MCF 10A (cell line): ENCODE measurements at places on chromosomes 6 and 20. TPM values are rescaled to one million over a fixed set of nuclear protein-coding genes. Genes with fewer than 3 reads are reported as not detected.

The HCK gene
- not detected in 2 replicates for total RNA-seq

The SYTL3 gene
- total RNA-seq, result 0.65 and 0.83 TPM in 2 replicates

The SPATS1 gene
- total RNA-seq, result not detected in 2 replicates

The HLA-DOA gene
- not detected in 2 replicates for total RNA-seq

The PDE10A gene
- 0.88 and 1.8 TPM in 2 replicates for total RNA-seq

The PNLDC1 gene
- not detected in 2 replicates for total RNA-seq

The GRM1 gene
- total RNA-seq, result not detected in 2 replicates

The DLK2 gene
- 13.6 and 30.2 TPM in 2 replicates for total RNA-seq

The SLCO4A1 gene
- 23.8 and 27.0 TPM in 2 replicates for total RNA-seq

The TOP1 gene
- total RNA-seq, result 141 and 174 TPM in 2 replicates

The C20orf144 gene
- total RNA-seq, result 0.12 and 0.21 TPM in 2 replicates

The TRDN gene
- not detected in 2 replicates for total RNA-seq

The GPR63 gene
- 0.42 and 0.54 TPM in 2 replicates for total RNA-seq

The RAD21L1 gene
- not detected in 2 replicates for total RNA-seq

The MTFR2 gene
- total RNA-seq, result 5.2 and 6.0 TPM in 2 replicates

The QRSL1 gene
- 14.0 and 16.4 TPM in 2 replicates for total RNA-seq

The ME1 gene
- total RNA-seq, result 16.7 and 17.8 TPM in 2 replicates

The SLC12A5 gene
- 0.75 and 0.98 TPM in 2 replicates for total RNA-seq
